Bone marrow (tissue), 2 donors: ENCODE measurements at places on chromosomes 2 and 18.

DNA sequence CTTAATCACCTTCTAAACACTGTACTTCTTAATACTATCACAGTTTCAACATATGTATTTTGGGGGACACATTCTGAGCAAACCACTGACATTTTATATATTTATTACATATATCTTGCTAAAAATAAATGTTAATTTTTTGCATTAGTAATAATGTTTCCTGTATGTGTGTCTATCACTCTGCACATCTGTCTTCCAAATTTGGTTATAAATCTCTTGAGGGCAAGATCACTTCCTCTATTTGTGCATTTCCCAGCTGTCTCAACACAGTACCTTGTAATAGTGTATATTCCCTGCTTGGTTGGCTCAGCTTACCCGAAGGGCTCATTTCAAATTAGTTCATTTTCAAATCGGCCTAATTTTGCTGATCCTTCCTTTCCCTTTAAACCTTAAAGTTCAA, 617.1 kb upstream of the GYPC start:
- no peak for DNase-seq

DNA sequence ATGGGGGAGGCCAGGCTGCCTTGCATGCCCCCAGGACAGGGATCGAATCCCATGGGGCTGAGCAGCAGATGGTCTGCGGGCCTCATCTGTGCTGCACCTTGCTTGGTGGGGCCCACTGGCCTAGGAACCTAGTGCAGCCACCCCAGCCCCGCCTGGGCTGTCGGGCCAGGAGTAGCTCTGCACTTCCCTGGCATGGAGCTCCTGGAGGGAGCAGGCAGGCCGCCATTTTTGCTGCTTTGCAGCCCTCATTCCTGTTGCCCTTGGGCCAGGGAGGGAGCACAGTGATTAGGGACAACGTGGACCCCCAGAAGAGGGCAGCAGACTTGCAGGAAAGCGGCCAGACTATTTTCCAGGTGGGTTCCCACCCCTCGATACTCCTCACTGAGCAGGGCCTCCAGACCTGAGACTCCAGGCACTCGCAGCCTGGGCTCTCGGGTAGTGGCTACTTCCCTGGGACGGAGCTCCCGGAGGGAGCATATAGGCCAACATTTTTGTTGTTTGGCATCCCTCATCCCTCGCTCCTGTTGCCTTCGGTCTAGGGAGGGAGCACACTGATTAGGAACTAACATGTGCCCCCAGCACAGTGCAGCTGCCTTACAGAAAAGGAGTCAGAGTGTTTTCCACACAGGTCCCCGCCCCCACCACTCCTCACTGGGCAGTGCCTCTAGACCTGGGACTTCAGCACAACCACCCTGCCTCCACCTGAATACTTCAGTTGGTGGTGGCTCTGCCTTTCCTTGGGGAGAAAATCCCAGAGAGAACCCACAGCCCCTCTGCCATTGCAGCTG, 99.5 kb downstream of the MAIP1 start:
- DNase-seq: no peak

DNA sequence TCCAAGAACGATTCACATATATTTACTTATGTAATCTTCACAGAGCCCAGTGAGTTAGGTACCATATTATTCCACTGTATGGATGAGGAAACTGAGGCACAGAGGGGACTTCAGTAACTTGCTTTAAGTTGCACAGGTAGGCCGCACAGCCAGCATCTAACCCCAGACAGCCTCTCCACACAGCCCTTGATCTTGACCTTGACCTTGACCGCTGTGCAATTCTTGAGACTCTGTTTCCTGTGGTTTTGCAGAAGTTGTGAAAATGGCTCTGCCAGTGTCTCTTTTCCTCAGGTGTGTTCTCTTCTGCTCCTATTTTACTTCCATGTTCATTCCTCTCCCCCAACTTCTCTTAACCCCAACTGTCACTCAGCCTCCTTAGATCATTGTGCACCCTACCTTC, 206.5 kb downstream of the SOX11 start:
- no peak for DNase-seq

- no peak for DNase-seq
These were observed 29.7 kb downstream of the GYPC start for GRCh38 chr2:126685629-126686028.

DNA sequence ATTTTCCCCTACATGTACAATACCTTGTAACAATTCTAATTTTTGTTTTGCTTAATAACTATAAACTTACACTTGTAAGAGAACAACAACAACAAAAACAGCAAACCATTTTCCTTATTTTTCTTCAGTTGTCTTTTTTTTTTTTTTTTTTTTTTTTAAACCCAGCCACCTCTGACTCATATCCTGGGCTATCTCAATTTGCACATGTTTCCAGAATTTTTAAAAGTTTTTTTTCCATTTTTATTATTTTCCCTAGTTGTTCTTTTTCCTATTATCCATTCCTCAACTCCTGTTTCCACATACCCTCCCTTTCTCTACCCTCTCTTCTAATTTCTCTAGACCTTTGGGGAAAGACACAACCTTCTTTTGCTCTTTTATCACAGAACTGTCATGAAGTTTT, 112.5 kb downstream of the EFEMP1 start:
- no peak for DNase-seq

DNA sequence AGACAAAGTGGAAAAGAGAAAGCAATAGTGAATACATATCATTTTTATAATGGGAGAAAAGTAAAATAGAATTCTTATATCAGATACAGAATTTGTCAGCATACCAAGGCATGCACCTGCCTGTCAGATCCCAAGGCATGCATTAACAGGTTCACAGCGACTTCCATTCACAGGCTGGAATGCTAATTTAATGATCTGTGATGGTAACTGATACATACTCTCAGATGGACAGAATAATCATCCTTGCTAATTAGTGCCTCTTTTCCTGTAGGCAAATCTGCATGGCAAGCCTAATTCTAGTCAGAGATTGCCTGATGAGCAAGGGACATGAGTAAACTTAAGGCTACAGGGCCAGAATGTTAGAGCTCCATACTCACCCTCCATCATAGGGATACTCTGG, 76.1 kb downstream of the PRKRA start:
- DNase-seq: no peak

- no peak for DNase-seq
These were observed 81.7 kb upstream of the CAPN13 start for GRCh38 chr2:30888852-30889409.

GRCh38 chr2:20745924-20746555, 76.9 kb downstream of the LDAH start:
- no peak for DNase-seq

GRCh38 chr2:3195641-3196476, 181.8 kb downstream of the EIPR1 start:
- no peak for DNase-seq

DNA sequence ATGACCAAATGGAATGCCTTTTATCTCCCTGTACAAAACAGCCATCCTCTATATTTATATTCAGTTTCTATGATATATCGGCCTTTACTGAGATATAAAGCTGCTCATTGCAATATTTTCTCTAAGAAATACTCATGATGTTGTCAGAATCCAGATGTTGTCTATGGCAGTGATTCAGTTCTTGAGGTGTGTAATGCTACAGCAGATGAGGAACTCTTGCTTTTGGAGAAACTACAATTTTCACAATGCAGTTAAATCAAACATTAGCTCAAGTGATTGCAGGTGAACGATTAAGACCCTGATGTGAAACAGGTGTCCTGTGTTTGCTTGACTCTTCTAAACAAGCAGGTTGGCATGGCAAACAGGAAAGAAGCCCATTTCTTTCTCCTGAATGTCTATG, 256.2 kb upstream of the CDH20 start:
- DNase-seq: no peak
